ENCODE measurements at places on chromosomes 5 and 9.
A peak's percentile ranks its signal among the peaks of the same experiment; 100 is the strongest.

DNA sequence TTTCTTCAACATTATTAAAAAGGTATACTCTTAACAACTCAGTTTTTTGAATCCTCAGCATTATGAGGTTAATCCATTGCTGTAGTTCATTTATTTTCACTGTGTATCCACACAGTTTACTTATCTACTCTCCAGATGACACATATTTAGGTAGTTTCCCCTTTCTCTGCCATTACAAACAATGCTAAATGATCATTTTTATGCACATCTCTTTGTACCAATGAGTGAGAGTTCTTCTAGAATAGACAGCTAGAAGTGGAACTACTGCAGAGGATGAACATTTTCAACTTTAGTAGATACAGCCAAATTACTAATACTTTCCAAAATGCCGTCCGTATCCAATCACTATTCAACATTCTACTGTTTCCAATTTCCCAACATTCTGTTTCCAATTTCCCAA is 11.5 kb downstream of the AFF4 start:
- DNase-seq: no peak

DNA sequence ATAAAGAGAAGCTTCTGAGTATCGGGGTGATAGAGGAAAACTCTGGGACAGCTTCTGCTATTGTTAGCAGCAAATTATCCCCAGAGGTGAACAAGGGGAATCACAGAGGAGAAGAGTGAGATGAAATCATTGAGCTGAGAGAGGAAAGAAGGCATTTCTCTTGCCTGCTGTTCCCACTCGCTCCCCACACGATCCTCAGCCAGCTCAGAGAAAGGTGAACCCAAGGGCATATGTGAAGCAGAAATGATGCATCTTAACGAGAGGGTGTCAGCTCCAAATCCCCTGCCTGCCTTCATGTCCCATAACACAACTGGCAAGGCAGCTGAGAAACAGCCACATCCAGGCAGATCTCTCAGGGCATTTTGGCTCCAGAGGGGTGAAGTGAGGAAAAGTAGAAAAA is 111.6 kb downstream of the BRINP1 start:
- no peak for DNase-seq

GRCh38 chr5:14816999-14817761 is 54.4 kb downstream of the ANKH start:
- peak; percentile 81 for DNase-seq

DNA sequence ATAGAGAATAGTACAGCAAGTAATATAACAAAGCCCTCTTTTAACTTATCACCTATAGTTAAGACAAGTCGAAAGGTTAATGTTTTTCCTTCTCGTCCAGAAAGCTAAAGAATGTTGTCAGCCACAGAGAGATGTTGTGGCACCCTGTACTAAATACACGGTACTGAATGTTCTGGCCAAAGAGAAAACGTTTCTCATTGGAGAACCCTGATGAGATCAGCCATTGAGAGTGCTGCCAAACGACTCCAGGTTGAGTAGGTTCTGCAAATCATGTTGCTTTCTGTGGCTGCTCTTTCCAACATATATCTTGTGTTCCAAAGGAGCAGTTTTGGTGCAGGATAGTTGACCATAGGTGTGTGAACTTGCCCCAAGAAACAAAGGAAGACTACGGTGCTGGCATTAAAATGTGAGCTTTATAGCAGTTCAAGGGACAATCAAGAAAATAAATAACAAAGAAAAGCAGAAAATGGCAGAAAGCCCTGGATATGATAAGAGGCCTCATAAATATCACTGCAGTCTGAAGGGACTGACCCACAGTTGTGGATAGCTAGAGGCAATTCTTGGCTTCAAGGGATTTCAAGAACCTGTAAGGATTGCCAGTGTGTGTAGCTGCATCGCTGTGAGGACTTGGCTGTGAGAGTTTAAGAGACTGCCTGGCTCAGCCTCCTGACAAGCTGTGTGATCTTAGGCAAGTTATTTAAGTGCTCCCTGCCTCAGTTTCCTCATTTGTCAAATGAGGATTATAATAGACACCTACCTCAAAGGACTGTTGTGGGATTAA is 102.7 kb downstream of the ARHGEF28 start:
- DNase-seq: no peak

GRCh38 chr5:9173281-9174048 is 372.4 kb downstream of the SEMA5A start:
- peak; percentile 29 for DNase-seq

DNA sequence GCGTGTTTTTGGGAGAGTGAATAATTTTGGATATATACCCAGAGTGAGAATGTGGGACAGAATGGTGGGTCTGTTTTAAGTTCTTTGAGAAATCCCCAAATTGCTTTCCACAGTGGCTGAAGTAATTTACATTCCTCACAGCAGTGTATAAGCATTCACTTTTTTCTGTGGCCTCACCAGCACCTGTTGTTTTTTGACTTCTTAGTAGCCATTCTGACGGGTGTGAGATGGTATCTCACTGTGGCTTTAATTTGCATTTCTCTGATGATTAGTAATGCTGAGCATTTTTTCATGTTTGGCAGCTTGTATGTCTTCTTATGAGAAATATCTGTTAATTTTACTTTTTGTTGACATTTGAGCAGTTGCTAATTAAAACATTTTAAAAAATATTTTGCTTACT is 9.4 kb upstream of the SPATA31D1 start:
- DNase-seq: no peak

GRCh38 chr5:38883842-38884241 is 38.0 kb downstream of the OSMR start:
- DNase-seq: no peak

GRCh38 chr9:87796196-87796595 is 70.3 kb downstream of the CTSL start:
- no peak for DNase-seq

DNA sequence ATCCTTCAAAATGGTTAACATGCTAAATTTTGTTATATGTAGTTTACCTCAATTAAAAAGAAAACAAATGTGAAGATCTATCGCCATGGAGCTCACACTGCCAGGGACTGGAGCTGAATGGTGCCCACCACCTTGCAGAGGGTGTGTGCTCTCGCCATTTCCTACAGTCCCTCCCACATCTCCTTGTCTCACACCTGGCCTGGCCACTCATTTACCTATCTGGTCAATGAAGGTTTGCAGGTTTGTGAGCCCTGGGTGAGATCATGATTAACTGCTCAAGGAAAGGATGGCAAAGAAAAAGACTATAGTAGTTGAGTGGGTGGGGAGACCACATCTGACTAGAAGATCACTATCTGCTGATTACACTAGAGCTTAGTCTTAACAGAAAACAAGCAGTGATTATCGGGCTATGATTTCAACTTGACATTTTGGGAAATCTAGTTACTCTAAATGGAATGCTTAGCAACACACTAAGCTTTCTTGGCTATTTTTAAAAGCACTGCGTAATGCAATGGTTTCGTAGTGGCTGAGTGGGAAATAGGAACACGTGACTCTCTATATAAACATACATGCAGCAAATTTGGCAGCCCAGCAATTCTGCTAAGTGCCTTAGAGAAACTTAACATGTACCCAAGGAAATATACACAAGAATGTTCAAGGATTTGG is 27.3 kb downstream of the PUM3 start:
- DNase-seq: no peak

DNA sequence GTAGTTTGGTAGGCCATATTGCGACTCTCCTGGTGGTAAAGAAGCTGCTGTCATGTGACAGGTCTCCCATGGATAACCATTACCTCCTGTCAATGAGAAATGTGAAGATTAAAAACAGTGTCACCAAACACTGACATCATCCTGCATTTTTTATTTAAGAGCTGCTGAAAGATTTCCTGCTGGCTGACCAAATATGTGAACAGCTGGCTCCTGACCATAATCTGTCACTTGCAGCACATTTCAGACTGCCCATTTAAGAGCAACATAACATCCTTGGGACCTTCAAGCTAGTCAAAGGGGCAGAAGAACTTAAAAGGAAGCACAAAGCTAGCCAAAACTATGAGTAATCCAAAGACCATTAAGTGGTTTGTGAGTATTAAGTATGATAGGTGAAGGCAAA is 288.0 kb downstream of the IZUMO3 start:
- DNase-seq: peak; percentile 46

- DNase-seq: no peak
Measured at GRCh38 chr5:50646591-50646990, 19.8 kb upstream of the PARP8 start.

DNA sequence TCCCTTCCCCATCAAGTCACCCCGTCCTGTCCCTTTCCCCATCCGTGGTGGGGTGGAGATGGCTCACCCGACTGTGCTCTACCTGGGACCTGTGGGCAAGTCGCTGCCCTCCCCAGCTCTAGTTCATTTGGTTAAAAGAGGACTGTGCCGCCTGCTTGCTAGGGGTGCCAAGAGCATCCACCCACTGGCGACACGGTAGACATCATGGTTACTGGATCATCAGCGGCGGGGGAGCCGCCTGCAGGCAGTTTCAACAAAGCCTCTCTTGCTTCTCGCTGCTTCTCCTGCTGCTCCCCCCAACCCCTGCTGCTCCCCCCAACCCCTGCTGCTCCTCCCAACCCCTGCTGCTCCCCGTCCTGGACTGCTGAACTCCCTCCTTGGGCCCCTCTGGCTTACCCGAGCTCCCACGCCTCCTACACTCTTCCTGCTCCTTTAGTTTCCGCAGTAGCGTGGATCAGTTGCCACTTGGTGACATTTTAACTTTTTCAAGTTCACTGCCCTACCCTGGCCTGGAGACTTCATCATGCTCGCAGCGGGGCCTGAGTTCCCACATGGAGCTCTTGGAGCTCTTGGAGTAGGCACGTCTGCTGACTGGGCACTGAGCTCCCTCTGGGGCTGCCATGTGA is 22.0 kb upstream of the SCGB3A1 start:
- DNase-seq: no peak

GRCh38 chr9:133754688-133755227 is 16.6 kb upstream of the SARDH start:
- DNase-seq: no peak

DNA sequence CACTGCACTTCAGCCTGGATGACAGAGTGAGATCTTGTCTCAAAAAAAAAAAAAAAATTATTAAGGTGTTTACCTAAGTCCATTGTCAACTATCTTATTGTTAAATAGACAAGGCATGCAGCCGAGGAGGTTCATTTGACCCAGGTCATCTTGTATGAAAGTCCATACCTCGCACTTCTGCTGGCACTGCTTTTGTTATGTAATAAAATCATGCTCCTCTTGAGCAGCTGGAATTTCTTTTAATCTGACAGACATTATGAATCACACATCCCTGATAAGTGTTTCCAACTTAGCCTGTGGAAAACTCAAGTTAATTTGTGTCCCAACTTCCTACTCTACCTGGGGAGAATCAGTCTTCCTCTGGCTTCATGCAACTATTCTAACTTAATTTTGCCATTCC is 315.6 kb upstream of the KLF4 start:
- DNase-seq: no peak

GRCh38 chr5:5752844-5753243 is 330.4 kb downstream of the ICE1 start:
- DNase-seq: no peak

GRCh38 chr5:179326122-179326927 is 18.9 kb downstream of the ADAMTS2 start:
- DNase-seq: no peak

DNA sequence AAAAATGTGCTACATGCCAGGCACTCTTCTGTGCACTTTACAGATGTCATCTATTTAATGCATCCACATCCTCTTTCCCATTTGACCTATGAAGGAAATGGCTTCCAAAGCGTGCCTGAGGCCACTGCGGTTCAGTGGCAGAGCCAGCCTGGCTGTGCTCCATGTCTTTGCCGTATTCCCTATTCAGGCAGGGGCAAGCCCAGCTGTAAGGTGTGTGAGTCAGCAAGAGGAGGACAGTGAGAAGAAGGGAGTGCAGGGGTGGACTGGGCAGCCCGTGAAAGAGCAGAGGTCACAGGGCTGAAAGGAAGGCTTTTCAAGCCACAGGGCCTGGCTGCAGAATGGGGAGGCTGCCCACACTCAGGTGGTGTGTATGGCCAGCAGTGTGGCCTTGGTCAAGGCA is 91.7 kb downstream of the HRH2 start:
- no peak for DNase-seq

DNA sequence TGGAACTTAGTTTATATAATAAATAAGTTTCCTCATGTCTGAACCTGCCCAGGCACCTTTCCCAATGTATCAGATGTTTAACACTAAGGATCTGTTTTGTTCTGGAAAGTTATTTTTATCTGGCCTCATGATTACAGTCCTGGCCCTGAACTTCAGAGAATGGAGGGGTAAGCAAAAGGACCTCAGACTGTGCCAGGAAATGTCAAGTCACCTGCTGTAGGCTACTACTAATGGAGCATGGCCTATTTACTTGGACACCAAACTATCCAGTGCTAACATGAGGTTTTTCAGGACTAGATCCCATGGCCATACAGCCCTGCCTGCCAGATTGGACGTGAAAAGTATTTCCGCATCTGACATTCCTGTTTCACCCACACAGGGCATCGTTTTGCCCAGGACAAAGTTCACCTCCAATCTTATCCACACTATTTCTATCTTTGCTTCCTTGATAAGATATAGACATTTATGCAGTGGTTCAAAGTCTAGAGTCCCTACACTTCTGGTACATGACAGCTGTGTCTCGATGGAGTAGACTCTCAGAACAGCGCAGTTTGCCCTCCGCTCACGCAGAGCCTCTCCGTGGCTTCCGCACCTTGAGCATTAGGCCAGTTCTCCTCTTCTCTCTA is at the start of gene BTNL8:
Gene BTNL8 (plus strand): TSS at position 539 of the 626 bp plus-strand sequence. CDS start 152 bp downstream, outside the sequence.
- no peak for DNase-seq

DNA sequence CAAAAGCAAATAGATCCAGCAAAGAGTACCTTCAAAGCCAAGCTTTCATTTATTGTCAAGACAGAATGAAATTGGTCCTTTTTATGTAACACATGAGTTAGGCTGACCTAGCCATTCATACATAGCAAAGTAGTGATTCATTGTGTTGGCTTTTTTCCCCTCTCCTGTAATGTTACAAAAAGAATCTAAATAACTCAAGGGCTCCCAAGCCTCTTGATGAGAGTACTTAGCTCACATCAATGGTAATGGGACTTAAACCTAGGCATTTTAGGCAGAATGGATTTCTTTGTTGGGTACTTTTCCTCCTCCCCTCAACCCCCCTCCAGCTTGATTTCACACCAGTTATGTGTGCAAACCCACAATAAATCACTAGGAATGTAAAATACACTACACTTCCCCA is 123.7 kb downstream of the EBF1 start:
- DNase-seq: peak; percentile 82

DNA sequence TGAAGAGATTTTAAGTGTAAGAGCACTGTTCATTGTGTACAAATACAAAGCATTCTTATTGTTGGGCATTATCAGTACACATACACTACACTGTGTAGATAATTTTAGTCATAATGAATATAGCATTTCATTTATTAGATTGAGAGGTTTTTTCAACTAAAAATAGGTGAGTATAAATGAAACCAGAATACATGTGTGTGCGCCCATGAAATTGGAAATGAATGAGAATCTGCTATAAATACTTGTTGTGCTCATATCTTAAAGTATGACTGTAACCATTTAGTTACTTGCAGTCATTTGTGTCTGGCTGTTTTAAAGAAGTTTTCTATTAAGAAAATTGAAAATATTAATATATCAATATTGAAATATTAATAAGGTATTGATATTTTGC is 189.0 kb upstream of the MEF2C start:
- no peak for DNase-seq

GRCh38 chr5:136560126-136560525 is 194.8 kb upstream of the TRPC7 start:
- DNase-seq: no peak
